GM20000 (cell line): ENCODE measurements at places on chromosomes 5 and 9.
A peak's percentile ranks its signal among the peaks of the same experiment; 100 is the strongest.

GRCh38 chr9:35810122-35810521 is 1.9 kb downstream of the SPAG8 start:
- DNase-seq: no peak

GRCh38 chr9:127388037-127388855 is 8.7 kb upstream of the SLC2A8 start:
- DNase-seq: peak; percentile 62

DNA sequence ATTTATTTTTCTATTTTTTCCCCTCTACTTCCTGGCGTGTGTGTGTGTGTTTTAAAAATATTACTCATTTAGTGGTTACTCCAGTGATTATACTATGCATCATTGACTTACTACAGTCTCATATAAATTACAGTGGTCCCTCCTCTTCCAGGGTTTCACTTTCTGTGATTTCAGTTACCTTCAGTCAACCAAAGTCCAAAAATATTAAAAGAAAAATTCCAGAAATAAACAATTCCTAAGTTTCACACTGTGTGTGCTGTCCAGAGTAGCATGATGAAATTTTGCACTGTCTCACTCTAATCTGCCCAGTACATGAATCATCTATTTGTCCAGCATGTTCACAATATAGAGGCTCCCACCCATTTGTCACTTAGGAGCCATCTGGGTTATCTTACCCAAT is 47.4 kb upstream of the CCDC112 start:
- DNase-seq: no peak

DNA sequence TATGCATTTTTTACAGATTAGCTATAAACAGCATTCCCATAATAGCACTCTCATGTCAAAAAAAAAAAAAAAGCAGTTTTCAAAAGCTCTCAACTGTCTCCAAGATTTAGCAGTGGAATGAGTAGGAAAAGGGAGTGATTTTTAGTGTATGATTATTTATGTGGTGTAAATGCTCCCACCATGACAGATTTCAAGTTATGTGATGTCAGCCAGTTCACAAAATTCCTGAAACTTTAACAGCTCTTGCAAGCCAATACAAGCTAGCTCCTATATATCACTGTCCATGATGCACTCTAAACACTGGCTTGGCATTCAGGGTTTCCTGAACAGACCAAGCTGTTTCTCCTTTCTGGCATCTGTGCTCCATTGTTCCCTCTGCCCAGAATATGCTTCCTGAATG is 7.9 kb upstream of the ANKDD1B start:
- DNase-seq: no peak

GRCh38 chr9:126775926-126776325 is 28.9 kb upstream of the ZBTB43 start:
- no peak for DNase-seq

- no peak for DNase-seq
Observed at GRCh38 chr5:2387634-2388325, 363.7 kb downstream of the IRX2 start.

- no peak for DNase-seq
Observed at GRCh38 chr5:147689426-147689825, 93.1 kb downstream of the JAKMIP2 start.

GRCh38 chr9:35406183-35406959 is 83.5 kb upstream of the RUSC2 start:
- DNase-seq: no peak

- peak; percentile 63 for DNase-seq
Observed at GRCh38 chr5:149959406-149960236, 937 bp upstream of the SLC26A2 start.

DNA sequence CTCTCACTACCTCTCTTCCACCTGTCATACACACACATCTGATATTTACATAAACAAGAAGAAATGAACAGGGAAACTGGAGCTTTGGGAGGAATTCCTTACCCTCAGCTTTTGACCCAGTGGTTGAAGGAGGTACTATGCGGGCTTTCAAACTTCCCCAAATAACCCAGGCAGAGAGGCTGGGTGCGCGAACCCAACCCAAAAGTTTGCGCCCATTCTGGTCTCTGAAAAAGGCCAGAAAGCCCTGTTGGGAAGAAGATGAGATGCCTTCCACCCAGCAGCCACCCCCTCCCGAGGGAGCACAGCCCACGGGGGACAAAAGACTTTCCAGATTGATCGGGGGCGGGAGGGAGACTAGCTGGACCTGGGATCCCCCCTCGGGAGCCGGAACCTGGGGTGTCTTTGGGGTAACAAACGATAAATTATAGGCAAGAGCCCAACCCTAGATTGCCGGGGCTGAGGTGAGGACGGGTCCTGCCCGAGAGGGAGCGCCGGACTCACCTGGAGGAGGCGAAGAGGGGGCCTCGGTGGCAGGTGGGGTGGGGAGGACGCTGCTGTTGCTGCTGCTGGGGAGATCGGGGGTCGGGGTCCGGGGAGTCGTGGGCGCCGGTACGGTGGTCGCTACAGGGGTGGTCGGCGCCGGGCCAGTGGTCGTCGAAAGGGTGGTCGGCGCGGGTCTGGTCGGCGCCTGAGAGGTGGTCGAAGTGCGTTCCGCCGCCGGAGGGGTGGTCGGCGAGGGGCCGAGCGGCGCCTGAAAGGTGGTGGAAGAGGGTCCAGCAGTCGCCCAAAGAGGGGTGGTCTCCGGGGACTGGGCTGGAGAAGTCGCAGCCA is 798 bp downstream of the MEGF9 start:
- DNase-seq: peak; percentile 42

- DNase-seq: no peak
Observed at GRCh38 chr5:15741591-15741990, 241.6 kb downstream of the FBXL7 start.

DNA sequence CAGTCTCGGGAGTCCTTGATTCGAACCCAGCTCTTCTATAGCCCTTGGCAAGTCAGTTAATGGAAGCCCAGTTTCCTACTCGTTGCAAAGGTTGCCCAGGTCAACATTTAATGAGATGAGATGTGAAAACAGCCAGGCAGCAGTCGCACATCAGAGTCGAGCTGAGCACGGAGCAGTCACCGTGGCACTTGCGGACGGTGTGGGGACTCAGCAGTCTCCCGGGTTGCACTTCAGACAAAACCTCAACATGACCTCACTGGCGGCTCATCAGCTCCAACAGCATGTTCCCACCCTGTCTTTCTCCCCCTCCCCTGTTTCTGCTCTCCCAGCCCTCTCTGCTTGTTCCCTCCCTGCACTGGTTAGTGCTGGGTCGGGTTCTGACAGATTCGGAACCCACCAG is 35.8 kb downstream of the UBE2QL1 start:
- no peak for DNase-seq

GRCh38 chr5:1033178-1033577 is 24.6 kb downstream of the NKD2 start:
- no peak for DNase-seq

- no peak for DNase-seq
Observed at GRCh38 chr9:105393576-105394344, 54.1 kb upstream of the FSD1L start.

DNA sequence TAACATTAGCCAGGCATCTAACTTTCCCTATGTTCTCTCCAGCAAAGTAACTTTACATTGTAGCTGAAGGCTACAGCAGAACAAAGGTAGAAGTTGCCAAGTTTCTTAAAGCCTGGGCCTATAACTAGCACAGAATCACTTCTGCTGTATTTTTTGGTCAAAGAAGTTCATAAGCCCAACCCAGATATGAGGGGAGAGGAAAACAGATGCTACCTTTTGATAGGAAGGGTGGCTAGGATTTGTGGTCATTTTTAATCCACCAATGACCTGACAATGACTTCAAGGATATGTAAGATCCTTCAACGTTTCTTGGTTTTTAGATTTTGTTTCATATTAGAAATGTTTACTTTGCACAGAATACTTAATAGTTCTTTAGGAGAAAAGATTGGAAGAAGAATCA is 64.2 kb upstream of the RANBP3L start:
- DNase-seq: no peak

- no peak for DNase-seq
Observed at GRCh38 chr9:12956261-12956660, 181.4 kb downstream of the LURAP1L start.

DNA sequence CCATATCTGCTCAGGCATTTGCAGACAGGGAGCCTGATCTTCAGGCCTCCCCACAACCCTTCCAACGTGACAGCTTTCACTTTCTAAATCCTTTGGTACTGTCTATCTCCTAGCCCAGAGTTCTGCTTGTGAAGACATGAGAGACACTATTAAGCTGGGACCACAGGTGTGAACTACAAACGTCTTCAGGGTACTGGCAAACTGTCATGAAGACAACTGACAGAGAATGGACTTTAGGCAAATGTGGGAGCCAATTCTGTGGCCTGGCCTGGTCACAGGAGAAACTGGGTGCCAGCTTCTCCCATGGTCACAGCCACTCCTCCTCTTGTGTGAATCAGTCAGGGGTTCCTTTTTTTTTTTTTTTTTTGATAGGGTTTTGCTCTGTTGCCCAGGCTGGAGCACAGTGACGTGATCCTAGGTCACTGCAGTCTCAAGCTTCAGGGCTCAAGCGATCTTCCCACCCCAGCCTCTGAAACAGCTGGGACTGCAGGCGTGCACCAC is 10.4 kb downstream of the TRIM14 start:
- peak; percentile 58 for DNase-seq

DNA sequence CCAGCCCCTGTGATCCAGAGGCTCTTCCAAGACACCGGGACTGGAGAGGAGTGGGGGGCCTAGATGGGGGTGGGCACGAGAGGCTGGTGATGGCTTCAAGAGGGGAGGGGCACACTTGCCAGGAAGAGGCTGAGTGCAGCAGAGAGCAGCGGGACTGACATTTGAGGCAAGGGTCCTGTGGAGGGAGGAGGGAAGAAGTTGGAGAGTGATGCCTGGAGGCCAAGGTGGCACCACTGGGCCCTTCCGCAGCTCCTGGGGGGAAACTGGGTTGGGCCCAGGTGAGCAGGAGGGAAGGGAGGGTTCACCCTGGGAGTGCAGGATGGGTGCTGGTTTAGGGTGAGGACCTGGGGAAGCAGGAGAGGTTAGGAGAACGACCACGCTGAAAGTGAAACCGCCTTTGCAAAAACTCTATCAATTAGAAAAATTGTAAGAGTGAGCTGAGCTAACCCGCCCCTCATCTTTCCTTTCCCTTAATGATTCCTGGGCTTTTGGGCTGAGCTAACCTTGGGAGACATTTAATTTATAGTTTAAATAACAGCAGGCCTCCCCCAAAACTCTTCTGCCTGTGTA is 26.2 kb downstream of the ABO start:
- no peak for DNase-seq

- DNase-seq: no peak
Observed at GRCh38 chr9:91239367-91240111, 122.2 kb downstream of the AUH start.

GRCh38 chr9:84996029-84996428 is 326.5 kb downstream of the NTRK2 start:
- no peak for DNase-seq

GRCh38 chr9:134125413-134126095 is 10.3 kb upstream of the WDR5 start:
- DNase-seq: no peak

GRCh38 chr5:133779828-133780475 is 167.6 kb upstream of the FSTL4 start:
- peak; percentile 41 for DNase-seq

- DNase-seq: no peak
Observed at GRCh38 chr9:86073839-86074238, 25.5 kb downstream of the GOLM1 start.

DNA sequence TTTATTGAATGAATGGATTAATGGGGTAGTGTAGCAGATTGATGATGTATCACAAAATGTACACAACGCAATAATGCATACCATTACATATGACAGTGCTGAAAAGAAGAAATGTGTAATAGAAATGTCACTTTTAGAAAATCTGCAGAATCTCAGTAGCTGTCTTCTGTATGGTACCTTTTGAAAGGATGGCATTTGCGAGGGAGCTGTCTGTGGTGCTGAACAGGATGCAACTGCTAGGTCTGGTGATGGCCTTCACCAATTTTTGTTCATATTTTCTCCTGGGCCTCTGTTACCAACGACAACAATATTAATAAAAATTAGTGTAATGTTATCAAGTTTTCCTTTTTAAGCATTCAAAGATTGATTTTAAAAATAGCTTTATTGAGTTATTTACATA is 36.2 kb upstream of the OTULIN start:
- DNase-seq: peak; percentile 38

- no peak for DNase-seq
Observed at GRCh38 chr9:100134731-100135130, 35.7 kb downstream of the INVS start.

DNA sequence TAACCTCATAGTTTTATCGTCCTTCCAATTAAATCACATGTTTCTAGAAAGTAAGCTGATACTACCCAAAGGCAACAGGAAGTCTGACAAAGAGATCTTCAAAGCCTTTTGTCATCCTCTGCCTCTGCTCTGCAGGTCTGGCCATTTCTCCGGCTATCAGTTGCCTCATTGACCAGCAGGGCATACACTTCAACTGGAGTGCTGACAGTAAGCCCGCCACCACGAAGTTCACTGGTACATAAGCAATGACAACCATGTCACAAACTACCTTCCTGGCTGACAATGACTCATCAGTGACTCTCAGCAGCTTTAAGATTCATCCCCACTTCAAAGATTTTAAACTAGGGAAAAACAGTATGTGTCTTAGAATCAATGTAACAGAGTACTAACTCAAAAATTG is 20.6 kb downstream of the SPTLC1 start:
- DNase-seq: no peak

GRCh38 chr9:18793122-18793521 is 239.9 kb downstream of the SAXO1 start:
- DNase-seq: no peak

- DNase-seq: no peak
Observed at GRCh38 chr9:89304834-89305188, 6.2 kb upstream of the CKS2 start.

DNA sequence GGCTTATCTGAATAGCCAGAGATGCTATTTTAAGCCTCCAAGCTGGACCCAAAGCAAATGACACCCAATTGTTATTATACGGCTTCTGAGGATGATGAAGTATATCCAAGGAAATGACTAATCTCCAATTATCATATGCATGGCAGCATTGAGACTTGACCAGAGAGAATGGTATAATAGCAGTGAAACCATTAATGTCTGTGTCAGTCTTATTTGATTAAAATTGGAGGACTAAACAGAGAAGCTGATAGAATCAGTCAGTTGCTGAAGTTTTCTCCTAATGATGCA is 200.5 kb downstream of the EFNA5 start:
- no peak for DNase-seq
